Muscle of arm (tissue), 14 donors: ENCODE measurements at places on chromosomes 6 and 20. TPM values are rescaled to one million over a fixed set of nuclear protein-coding genes. Genes with fewer than 3 reads are reported as not detected.

DNA sequence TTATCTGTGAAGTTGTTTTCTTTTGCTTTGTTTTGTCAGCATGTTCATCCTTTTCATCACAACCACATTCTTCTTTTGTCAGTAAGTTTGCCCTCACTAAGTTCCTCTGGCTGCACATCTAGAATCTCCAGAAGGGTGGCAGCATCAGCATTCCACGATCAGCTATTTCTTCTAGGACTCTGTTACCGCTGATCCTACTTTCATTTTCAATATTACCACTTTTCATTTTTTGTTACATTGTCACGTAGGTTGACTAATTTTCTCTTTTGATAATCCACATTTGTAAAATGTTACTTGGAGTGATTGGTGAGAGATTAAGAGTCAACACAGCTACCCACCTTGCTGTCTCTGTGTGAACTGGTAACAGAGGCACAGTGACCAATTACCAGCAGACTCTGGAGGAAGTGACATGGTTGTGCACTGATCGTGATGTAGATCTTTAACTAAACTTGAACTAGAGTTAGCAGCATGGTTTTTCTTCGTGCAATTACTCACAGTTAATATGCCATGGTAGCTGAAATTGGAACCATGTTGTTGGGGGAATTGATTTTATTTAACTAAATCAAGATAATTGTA is 307.9 kb upstream of the SLC35B3 start:
- DNase-seq, result no peak

DNA sequence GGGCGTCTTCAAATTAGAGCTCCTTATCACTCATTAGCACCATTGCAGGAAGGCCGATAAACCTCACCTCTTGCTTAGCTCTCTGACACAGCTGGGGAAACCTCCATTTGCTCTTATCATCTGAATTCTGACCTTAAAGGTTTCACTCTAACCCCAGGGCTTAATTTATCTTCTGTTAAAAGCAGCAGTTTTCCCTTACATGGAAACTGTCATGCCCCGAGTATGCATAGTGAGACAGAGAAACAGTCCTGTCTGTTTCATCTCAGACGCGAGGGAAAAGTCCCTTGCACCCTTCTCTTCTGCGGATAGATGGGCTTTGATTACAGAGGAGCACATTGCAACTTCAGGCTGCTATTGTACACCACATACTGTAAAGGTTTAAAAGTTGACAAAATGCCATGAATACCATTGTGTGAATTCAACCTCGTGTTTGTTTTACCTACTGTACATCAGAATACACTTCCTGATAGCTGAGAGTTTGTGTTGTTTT is 191.5 kb upstream of the BMP2 start:
- DNase-seq, result no peak

- DNase-seq, result no peak
Measured at GRCh38 chr6:131164506-131164905, 29.2 kb downstream of the AKAP7 start.

Gene HRH3
- polyA plus RNA-seq, result 0.21 TPM

GRCh38 chr6:158816803-158817727 is 2.1 kb downstream of the EZR start:
- DNase-seq, result no peak

Gene DLK2
- polyA plus RNA-seq, result 1.9 TPM

Gene RIMS1
- 0.78 TPM for polyA plus RNA-seq

DNA sequence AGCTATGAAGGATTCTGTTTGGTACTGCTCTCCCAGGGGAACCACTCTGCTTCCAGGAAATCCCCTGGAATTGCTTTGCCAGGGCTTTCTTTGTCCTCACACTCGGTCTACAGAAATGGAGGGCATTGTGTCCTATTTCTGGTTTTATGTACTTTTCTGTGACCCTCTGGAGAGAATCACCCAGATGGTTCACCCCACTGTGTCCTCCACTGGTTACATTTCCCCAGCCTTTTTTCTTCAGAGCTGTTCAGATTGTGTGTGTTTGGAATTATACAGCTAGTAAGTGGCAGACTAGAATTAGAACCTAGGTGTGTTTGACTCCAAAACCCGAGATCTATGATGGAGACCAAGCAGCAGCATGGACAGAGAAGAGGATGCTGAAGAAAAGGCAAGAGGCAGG is 80.8 kb downstream of the CD164 start:
- no peak for DNase-seq

DNA sequence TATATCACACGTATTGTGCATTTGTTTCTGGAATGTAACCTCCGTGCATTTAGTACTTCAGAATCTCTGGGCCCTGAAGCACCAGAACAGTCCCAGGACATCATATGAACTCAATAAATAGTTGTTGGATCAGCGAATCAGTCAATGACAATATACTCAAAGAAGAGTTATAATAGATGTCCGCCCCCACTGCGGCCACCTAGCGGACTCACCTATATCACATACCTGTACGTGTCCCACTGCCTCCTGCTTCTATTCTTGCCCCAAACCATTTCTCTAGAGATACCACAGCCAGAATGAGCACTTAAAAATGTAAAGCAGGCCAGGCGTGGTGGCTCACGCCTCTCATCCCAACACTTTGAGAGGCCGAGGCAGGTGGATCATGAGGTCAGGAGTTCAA is 73.9 kb downstream of the DCDC2 start:
- no peak for DNase-seq

GRCh38 chr20:11553603-11554002 is 364.1 kb upstream of the BTBD3 start:
- DNase-seq, result no peak

DNA sequence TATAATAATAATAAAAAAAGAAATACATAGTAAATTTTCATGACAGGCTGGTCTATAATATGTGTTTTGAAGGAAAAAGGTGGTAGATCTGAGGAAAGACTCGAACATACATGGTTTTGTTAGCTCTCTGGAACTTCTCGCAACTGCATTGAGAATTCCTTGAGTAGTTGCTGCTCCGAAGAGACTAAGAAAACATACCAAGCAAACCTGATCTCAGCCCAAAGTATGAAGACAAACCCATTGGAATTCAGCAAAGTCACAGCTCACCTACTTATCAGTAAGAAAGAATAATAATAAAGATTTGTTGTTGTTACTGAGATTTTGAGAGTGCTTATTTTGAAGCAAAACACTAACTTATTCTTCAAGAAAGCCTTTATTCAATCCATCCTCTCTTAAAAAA is 1107.1 kb upstream of the EYS start:
- no peak for DNase-seq

GRCh38 chr20:11173916-11174315 is 500.1 kb upstream of the JAG1 start:
- no peak for DNase-seq

Gene ZBTB46
- 9.7 TPM for polyA plus RNA-seq

- no peak for DNase-seq
Measured at GRCh38 chr6:53579338-53579737, 34.4 kb upstream of the GCLC start.

DNA sequence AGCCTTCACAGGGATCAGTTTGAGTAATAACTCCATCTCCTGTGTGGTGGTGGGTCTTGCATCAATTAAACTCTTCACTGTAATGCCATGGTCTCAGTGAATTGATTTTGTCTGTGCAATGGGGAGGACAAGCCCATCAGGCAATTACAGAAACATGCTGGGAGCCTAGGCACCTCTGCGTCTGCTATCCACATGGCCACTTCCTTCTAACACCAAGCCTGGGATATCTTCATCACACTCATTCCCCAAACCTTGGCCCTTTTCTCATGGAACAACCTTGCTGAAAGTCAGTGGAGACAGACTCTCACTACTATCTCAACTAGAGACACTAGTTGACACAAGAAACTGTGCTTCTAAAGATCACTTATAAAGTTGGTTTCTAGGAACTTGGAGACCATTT is 210.1 kb upstream of the SHLD1 start:
- DNase-seq, result no peak

Gene CNBD2
- 0.38 TPM for polyA plus RNA-seq

- DNase-seq, result no peak
Measured at GRCh38 chr20:2742431-2742830, 49.9 kb downstream of the EBF4 start.

GRCh38 chr6:102438171-102438570 is 1044.7 kb downstream of the GRIK2 start:
- no peak for DNase-seq

GRCh38 chr6:3631186-3631585 is 120.3 kb downstream of the PXDC1 start:
- no peak for DNase-seq

DNA sequence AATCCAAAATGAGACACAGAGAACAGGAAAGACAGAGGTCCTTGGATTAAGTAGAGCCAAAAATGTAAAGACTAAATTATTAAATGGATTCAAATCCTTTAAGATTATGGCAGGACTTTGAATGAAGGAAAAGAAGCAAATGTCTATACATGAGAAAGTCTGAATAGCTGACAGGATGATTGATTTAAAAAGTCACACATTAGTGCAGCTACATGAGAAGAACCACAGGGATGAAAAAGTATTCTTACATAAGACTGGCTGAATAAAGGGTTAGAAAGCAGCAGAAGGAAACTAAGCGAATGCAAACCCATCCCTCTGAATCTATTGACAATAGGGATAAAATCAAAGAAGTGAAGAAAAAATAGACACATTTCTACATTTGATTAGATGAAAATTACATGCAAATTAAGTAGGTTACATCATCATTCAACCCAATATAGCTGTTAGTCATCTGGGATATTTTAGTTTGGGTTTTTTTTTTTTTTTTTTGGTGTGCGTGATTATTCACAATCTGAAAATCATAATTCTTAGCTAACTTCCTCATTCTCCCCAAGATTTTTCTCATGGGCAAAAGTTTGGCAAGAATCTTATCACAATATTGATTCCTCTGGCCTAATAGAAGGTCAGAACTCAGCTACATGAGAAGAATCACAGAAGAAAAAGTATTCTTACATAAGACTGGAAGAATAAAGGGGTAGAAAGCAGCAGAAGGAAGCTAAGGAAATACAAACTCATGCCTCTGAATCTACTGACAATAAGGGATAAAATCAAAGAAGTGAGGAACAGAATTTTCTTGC is 845.4 kb downstream of the HACE1 start:
- DNase-seq, result no peak

- no peak for DNase-seq
Measured at GRCh38 chr20:9686001-9686400, 152.9 kb downstream of the PAK5 start.
